ENCODE measurements at places on chromosomes 2 and 18.

DNA sequence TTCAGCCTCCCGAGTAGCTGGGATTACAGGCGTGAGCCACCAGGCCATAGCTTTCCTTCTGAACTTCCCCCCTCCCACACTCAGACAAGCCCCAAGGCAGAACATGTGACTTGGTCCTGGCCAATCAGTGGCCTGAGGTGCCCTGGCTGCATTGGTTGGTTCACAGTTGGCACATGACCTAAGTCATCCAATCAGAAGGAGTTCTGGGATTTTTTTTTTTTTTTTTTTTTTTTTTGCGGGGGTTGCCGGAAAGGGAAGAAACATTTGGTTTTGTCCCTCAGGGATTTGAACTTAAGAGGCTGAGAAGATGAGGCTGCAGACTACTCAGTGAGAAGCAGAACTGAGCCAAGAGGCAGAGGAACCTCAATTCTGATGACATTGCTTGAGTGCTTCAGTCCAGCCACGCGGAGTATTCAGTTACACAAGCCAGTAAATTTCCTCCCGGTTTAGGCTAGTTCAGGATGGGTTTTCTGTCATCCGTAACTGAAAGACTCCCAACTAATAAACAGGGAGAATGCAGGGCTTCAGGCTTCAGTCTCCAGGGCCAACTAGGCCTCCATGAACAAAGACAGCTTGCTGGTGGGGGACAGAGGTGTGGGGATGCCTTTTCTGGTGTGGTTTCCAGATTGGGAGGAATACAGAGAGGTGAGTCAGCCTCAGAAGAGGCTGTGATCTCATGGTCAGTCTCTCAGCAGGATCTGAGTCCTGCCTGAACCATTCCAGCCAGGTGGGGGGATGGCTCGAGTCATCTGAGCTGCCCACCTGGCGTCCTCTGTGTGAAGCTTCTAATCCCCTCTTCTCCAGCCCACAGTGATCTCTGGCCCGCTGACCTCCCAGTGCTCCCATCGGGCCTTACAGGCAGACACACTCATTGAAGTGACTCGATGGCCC, 9.2 kb downstream of the PTMA start:
- peak; percentile 69 for DNase-seq

- DNase-seq, result no peak
Observed at GRCh38 chr2:219461669-219462068, 27.0 kb downstream of the SPEG start.

- no peak for DNase-seq
Observed at GRCh38 chr2:69359371-69359770, 27.7 kb downstream of the GFPT1 start.

DNA sequence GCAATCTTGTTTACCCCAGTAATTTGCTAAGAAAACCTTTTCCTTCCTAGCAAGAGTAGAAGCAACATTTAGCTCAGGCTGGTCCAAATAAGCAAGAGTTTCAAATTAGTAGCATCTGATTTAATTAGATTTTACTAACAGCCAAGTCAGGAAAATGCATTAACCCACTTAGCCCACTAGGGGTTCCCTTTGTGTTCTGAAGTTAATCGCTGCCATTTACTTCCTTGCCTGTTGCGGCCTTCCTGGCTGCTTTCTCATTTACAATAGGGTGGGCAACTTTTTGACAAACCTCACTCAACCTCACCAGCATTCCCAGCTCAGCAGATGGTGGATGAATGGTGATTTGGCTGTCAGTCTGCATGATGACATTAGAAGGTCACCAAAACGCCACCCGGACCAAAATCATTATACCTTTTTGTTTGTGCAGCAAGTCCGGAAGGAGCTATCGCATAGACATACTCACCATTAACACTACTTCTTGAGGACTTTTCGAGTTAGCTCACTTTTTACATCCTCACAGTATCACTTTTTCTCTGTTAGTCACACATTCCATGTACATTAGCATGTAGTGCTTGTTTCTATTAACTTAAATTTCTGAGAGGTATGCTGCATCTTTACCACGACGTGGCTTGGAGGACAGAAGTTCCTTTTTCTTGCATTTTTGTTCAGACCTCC, 101.5 kb upstream of the SETBP1 start:
- no peak for DNase-seq

DNA sequence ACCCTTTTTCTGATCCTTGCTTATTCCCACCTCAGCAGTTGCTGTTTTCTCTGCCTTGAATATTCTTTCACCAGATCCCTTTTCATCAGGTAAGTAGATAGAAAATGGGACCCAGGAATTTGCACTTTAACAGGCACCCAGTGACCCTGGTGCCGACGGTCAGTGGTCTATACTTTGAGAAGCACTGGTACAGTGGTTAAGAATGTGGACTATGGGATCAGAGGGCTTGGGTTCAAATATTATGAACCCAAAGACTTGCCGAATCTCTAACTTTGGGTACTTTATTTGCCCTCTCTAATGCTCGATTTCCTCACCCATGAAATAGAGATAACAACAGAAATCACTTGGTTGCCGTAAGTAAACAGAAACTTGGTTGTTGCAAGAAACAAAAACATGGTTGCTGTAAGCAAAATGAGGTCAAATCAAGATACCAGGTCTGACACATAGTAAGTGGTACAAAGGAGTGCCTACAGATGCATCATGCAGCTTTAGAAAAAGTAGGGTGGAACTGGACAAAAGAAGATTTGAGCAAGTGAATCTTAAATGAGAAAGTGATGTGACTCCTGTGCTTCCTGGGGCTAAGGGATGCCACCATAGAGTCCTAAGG, 69.5 kb upstream of the GLS start:
- no peak for DNase-seq

DNA sequence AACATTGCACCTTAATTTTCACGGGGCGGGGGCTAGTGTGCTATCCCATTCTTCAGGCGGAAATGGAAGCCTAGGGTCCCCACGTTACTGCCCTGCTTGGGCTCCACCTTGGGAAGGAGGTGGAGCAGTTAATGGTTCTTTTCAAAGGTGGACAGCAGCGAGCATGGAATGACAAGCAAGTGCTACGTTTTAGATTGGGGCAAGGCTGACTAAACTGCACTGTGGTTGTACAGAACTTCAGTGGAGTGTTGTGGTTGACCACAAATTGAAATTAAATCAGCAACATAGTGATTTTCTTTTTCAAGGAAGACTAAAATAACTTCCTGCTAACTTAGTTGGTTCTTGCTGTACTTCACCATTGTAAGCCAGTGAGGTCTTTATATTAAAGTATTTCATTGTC, 47.0 kb downstream of the CHRNA1 start:
- DNase-seq, result peak; percentile 46

- DNase-seq, result no peak
Observed at GRCh38 chr2:166106431-166107015, 21.3 kb downstream of the SCN1A start.

GRCh38 chr18:904218-905090, at the start of gene ADCYAP1:
TSS of gene ADCYAP1 (plus strand) at chr18:904871. CDS start at chr18:905387, 516 bp downstream.
- DNase-seq, result no peak

GRCh38 chr18:52242711-52243110, 97.3 kb upstream of the DCC start:
- DNase-seq, result no peak

- DNase-seq, result no peak
Observed at GRCh38 chr2:171318463-171318934, 115.3 kb downstream of the METTL8 start.

GRCh38 chr18:67300498-67300897, 216.0 kb downstream of the DSEL start:
- no peak for DNase-seq

DNA sequence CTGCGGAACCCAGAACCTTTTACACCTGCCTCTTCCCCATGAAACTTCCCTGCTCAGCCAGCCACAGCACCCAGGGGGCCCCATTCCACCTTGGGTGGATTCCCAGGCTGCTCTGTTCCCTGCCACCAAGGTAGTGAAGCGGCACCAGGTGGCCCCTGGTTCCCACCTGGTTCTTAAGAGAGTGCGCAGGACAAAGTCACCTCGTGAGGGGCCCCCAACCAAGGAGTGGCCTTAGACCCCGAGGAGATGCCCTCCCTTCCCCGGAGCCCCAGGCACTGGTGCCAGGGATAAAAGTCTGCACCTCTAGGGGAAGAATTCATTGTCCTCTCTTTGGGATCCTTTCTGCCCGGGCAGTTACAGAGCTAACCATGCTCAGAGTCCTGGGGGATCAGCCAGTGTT, 3.1 kb upstream of the LPIN1 start:
- DNase-seq, result no peak

- DNase-seq, result no peak
Observed at GRCh38 chr2:152813351-152813750, 94.9 kb downstream of the ARL6IP6 start.

DNA sequence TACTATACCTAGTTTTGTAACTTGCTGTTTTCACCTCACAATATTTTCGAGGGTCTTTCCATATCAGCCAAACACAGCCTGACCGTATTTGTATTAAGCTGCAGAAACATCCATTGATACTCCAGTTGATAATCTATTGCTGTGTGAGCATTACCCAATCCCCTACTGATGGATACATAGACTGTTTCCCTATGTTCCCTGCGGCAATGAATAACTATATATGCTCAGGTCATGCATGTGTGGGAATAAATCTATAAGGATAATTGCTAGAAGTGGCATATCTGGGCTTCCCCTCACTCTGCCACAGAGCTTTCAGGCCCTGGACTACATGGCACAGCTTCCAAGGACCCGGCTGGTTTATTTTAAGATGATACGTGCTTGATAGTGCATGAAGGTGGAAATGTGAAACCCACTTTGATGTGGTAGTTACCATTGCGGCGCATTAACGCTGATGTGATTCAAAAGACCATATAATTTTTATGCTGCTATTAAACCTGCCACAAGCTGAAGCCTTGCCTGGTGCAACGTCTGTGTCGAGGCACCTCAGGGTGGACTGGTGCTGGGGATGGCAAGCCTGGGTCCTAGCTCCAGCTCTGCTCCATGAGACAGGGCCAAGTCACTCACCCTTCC, 130.8 kb upstream of the MSH6 start:
- DNase-seq, result no peak

DNA sequence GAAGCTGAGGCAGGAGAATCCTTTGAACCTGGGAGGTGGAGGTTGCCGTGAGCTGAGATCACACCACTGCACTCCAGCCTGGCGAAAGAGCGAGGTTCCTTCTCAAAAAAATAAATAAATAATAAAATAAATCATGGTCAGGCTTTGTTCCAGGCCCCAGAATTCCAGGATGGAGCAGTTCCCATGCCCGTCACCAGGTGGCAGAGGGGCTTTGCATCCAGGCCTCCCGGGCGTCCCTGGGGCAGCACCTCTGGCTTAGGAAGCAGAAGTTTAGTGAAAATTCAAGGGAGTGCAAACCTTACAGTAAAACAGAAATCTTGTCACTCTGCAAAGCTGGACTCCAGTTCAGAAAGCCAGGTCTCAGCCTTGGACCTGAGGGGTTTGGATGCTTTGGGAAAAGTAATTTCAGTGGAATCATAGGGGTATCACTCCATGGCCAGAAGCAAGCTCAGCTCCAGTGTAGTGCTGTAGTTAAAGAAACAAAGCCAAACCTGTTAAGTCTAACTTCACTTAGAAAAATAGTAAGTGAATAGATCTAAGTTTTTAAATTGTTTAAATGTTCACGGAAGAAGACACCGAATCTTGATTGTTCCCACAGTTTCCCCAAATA, 512.7 kb downstream of the CMPK2 start:
- DNase-seq, result peak; percentile 23

- peak; percentile 50 for DNase-seq
Observed at GRCh38 chr18:55485666-55486065, 102.3 kb downstream of the TCF4 start.

DNA sequence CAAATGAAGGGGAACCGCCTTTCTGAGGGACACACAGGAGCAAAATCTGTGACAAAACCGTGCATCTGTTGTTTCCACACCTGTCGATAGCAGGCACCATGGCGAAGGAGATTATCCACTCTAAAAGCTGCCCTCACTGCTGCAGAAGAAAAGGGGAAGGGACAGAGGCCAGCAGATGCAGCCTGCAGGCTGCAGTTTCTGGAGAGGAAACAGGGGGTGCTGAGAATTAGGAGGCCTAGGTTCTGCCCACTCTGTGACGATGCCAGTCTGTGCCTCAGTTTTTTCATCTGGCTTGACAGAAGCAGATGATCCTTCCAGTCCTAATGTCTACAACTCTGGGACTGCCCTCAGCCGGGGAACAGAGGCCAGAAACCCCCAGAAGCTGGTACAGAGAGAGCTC, 17.7 kb downstream of the PAX8 start:
- DNase-seq, result no peak

GRCh38 chr18:58584200-58585127, 44.4 kb downstream of the ALPK2 start:
- no peak for DNase-seq

DNA sequence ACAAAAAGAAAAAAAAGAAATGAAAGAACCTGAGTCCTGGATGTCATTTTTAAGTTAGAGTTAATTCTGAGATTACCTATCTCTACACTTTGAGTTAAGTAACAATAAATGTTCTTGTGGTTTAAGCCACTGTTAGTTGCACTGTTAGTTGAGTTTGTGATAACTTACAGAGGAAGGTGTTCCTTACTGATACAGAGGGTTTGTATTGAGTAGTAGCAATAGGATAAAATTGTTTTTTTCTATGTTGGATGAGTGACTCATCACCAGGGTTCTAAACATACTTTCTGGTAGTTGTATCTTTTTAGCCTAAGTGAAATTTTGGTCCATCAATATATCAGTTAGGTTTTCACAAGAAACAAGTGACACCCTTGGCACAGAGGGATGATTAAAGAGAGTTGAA, 4.0 kb upstream of the LCLAT1 start:
- DNase-seq, result no peak

DNA sequence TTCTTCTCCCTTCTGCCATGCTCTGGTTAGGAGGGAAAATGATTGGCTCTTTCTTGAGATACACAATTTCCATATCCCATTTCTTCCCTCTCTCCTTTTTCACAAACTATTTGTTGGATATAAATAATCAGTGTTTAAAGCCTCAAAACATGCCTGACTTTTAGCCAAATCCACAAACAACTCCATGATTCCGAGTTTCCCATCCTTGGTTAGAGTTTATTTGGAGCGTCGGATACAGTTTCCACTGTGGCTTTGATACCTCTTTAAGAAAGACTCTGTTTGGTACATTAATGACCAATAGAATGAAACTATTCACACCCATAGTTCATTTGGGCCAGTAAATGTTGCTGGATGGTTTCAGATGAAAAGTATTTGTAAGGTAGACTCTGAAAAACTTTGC, 5.9 kb upstream of the FHL2 start:
- no peak for DNase-seq

GRCh38 chr2:23537991-23538390, 153.0 kb downstream of the KLHL29 start:
- DNase-seq, result no peak

GRCh38 chr2:134262684-134263083, 8.8 kb downstream of the MGAT5 start:
- DNase-seq, result no peak

GRCh38 chr2:70690846-70691245, 77.2 kb downstream of the ADD2 start:
- DNase-seq, result no peak

- DNase-seq, result no peak
Observed at GRCh38 chr2:25831746-25832449, 46.4 kb downstream of the ASXL2 start.

- DNase-seq, result no peak
Observed at GRCh38 chr2:79180092-79180491, 20.5 kb upstream of the REG3A start.

- no peak for DNase-seq
Observed at GRCh38 chr2:218485986-218486667, 67.2 kb downstream of the VIL1 start.
